ENCODE measurements at places on chromosomes 3 and 15.

- DNase-seq: no peak
Measured at GRCh38 chr3:151911462-151911861, 38.0 kb downstream of the SUCNR1 start.

DNA sequence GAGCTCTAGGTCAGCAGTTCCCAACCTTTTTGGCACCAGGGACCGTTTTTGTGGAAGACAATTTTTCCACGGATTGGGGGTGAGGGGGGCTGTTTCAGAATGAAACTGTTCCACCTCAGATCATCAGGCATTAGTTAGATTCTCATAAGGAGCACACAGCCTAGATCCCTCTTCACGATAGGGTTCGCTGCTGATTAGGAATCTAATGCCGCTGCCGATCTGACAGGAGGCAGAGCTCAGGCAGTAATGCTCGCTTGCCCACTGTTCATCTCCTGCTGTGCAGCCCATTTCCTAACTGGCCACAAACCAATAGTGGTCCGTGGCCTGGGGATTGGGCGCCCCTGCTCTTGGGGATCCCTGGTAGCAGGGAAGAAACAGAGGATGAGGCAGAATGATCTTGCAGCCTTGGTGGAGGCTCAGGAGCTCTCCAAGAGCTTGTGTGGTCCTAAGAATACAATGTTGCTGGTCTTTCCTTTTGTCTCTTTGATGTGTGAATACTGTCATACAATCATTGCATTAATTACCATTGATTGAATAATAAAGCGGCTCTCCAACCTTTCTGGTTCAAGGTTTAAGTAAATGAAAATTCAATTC, 183.2 kb downstream of the FNDC3B start:
- no peak for DNase-seq

- DNase-seq: no peak
Measured at GRCh38 chr3:16332904-16333426, 68.0 kb downstream of the OXNAD1 start.

GRCh38 chr15:66066481-66066880, 187.1 kb downstream of the MEGF11 start:
- no peak for DNase-seq

DNA sequence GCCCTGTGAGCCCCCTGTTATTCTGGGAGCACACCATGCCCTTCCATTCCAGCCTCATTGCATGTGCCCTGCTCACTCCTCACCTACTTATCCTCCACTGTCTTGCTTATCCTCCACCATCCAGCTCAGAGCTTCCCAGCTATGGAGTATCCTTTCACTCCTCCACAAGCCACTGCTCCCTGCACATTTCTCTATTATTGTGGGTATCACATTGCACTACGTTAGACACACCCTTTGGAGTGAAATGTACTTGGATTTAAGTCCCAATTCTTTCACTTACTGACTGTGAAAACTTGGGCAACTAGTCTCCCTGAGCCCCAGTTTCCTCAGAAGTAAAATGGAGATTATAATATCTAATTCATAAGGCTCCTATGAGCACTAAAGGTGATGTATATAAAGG, 4.3 kb downstream of the MASP1 start:
- DNase-seq: no peak

DNA sequence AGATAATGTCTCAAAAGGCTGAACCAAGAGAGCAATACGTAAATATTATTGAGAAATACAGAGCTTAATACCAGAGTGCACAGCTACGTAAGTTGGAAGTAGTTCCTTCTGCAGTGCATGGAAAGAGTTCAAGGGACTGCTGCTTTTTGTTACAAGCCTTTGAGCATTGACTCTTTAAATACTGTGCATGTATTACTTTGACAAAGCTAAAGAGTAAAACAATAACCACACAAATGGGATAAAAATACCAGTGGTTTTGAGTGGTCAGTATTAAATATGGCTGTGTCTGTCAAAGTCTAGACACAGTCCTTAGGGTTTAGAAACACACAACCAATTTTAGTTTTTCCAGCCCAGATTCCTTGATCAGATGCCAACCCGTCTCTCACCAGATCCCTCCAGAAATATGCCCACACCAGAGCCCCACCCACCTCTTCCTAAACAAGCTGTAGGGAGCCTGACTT, 62.1 kb downstream of the SSR3 start:
- DNase-seq: no peak

DNA sequence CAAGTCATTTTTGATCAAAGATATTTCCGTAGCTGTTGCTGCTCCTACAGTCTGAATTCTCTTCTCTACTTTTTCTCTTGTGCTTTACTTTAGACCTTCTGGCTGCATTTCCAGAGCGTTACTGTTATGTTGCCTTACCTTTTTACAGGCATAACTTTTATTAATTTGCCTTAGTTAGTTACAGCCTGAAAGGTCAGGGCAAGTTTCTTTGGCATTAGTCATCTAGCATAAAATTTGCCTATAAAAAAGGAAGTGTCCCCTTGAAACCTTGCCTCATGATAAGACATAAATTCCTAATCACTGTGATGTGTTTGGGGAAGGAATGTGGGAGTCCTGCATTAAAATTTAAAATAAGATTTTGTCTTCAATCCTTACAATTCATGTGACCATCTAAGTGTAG, 618.5 kb downstream of the NR2F2 start:
- DNase-seq: no peak

DNA sequence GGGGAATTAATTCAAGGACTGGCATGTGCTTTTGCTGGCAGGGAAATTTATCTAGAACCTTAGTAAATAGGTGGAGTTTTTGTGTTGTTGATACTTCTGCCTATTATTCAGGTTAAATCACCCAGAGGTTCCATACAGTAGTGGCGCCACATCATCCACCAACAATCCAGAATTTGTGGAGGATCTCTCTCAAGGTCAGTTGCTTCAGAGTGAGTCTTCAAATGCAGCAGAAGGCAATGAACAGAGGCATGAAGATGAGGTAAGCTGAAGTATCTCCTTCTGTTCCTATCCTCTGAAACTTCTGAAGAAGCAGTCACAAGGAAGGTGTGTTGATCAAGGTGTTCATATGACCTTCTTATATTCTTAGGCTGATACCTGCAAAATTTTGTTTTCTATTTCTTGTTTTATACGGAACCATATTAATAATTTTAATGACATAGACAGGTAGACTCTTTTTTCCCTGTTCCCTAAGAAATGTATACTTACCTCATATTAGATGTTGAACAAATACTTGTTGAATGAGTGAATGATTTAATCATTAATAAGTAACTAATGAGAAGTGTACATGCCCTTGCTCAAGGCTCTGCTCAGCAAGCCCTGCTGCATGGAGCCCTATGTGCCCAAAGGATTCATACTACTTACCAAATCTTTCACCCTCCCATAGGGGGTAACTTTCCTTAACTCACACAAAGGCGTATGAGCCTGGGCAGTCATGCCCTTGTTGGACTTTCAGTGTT, 43.6 kb downstream of the HMG20A start:
- no peak for DNase-seq

DNA sequence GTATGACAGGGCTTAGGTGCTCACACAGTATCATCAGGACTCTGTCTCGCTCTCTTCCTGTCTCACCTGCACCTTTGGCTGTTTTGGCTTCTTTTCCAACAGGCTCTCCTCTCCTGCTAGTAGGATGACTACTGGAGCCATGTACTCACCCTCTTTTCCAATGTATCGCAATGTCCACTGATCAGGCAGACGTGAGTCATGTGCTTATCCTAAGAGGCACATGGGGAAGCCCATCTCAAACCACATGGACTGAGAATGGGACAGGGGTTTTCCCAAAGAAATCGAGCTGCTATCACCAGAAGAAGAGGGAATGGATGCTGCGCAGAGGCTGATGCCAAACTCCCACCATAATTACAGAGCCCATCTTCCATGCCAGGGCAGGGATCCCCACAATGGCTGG, 180.6 kb downstream of the IL5RA start:
- no peak for DNase-seq

GRCh38 chr15:31447931-31448634, 121.4 kb downstream of the KLF13 start:
- no peak for DNase-seq

DNA sequence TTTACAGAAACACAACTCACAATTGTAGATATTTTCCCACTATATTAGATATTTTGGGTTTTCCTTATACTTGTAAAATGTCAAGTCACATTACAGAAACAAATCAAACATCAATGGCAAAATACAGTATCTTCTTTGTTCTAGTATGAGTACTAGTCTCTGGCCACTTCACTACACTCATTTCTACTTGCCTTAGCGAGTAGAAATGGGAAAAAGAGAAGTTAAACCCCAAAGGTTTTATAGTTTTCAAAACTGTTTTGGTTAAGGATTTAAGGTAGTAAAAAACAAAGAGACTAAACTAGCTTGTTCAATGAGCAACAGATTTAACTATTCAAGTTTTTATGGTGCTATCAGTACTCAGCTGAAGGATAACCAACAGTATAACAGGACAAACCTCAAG, 81.7 kb downstream of the BTD start:
- DNase-seq: no peak

DNA sequence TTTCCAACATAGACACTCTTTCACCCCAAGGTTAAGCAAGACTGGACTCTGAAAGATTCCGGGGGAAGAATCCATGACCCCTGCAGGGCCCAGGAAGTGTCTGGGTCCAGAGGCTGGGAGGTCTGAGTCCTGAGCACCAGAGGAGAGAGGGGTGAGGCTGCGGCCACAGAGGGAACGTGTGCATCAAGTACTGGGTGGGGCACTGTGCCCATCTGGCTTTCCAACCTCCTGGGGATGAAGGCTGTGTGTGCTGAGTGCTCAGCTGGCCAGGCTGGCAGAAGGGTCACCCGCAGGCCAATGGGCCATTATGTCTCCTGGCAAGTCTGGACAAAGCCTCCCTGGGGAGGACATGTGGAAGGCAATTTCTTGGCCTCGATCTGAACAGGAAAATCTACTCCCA, 3.3 kb downstream of the CHRNA3 start:
- DNase-seq: no peak

- DNase-seq: no peak
Measured at GRCh38 chr3:3237979-3238378, 58.5 kb upstream of the CRBN start.

- no peak for DNase-seq
Measured at GRCh38 chr3:85592256-85592655, 633.5 kb downstream of the CADM2 start.

DNA sequence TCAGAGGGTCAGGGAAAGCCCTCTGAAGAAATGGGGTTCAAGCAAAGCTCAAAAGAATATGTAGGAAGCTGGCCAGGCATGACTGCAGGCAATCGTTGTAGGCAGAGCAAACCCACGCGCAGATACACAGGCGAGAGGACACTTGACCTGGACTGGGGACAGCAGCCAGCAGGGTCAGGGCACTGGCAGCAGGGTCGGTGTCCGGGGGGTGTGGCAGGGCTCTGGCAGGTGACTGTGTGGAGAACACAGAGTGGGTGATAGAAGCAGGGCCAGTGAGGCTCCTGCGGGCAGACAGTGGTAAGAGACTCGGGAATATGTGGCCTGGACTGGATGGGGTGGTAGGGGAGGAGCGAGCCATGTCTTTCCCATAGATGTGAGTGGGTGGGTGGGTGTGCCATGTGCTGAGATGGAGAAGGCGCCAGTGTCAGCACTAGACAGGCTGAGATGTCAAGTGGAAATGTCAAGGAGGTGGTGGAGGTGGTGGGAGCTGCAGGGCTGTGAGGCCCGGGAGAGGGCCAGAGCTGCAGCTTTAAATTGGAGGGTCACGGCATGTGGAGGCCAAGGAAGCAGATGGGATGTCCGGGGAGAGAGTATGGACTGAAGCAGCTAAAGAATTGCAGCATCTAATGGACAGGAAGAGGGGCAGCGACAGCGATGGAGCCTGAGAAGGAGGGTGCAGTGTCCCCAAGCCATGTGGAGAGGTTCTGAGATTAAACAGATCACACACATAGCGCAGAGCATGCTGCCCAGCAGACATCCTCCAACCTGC, 13.4 kb downstream of the TMEM43 start:
- DNase-seq: no peak

DNA sequence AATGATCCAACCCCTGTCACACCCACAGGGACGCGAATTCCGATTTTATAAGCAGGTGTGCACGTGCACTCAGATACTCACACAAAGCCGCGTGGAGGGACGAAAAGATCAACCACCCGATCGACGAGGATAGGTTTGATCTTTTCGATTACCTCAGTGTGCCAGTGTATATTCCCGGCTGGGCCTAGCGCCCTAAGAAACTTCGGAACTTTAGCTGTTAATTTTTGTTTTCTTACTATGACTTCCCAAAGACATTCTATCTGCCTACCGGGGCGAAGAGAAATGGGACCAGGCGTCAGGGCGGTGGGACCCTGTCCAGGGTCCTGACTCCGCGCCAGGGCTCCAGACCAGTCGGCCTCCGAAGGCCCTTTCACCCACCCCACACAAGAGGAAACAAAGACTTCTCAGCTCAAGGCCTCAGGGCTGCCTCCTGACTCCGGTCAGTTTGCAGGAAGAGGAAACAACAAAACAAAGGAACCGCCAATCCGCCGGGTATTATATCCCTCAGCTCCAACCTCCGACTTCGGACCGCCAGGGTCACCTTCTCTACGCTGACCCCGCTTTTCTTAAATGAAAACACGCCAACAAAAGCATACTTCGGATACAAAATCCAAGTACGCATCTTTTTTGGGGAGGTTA, 6.8 kb downstream of the ONECUT1 start:
- no peak for DNase-seq

- DNase-seq: peak; percentile 41
Measured at GRCh38 chr15:56052395-56053045, 59.1 kb upstream of the NEDD4 start.

GRCh38 chr15:41921167-41921566, 27.3 kb upstream of the SPTBN5 start:
- no peak for DNase-seq

DNA sequence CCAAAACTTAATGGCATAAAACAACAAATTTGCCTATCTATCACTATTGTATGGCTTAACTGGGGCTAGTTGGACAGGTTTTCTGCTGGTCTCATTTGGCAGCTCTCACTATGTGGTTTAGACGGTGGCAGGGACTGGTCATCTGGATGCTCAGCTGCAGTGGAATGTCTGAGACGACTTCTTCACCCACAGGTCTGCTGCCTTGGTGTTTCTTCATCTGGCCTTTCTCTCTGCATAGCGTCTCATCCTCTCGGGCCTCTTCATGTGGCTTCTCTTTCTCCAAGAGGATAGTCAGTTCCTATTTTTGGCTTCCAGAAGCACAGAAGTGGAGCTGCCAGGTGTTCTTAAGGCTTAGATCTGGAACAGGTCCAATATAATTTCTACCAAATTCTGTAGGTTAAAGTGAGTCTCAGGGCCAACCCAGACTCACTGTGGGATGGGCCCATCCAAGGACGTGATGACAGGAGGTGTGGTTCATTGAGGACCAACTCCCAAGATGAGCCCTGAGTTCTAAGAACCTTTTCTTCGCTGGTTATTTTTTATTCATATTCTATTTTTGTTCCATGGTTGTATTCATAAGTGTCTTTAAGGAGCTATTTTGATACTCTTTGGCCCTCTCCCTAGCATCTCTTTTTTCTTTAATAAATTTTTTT, 18.6 kb downstream of the UBE2Q2 start:
- no peak for DNase-seq

DNA sequence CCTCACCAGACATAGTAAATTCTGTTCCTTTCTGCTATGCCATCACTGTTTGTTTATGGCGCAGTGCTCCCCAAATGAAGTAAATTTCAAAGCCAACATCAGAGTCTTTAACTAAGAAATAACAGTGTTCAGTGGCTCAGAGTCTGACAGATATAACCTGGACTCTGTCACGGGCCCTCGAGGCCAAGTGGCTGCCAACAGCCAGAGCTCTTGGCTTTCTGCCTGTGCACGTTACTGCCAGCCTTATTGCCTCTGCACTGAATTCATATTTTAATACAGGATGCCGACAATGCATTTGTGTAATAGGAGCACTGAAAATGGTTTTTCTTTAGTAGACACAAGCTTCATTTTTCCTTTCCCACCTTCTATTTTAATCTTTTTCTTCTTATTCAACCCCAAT, 219.9 kb downstream of the NLGN1 start:
- no peak for DNase-seq

- DNase-seq: no peak
Measured at GRCh38 chr3:71701251-71701762, 23.9 kb downstream of the EIF4E3 start.

Measured in activated CD4-positive, alpha-beta T cell treated with anti-CD3 and anti-CD28 coated beads, Interleukin-2, Interleukin-6, amounts not matched to agents 100 ng/mL and 50 ng/mL, durations not matched to agents 16 hours and 8 hours (primary cell).